ENCODE measurements at places on chromosomes 7 and 10.

- DNase-seq: no peak
Measured at GRCh38 chr7:110612680-110613079, 478.2 kb upstream of the LRRN3 start.

DNA sequence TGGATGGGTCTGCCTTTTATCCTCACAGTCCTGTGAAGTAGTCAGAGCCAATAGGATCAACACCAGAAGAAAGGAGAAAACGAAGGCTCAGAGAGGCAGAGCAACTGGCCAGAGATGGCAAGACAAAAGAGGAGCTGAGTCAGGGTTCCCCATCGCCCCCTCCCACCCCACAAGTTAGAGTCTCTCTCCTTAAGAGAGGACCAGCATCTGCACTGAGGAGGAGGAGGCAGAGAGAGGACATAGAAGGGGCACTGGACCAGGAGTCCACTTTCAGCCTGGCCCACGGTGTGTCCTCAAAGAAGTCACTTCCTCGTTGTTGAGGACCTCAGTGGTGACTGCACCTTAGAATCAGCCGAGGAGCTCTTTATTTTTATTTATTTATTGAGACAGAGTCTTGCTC, 11.6 kb downstream of the SPOCK2 start:
- DNase-seq: no peak

- no peak for DNase-seq
Measured at GRCh38 chr7:96685353-96685752, 24.3 kb downstream of the SEM1 start.

DNA sequence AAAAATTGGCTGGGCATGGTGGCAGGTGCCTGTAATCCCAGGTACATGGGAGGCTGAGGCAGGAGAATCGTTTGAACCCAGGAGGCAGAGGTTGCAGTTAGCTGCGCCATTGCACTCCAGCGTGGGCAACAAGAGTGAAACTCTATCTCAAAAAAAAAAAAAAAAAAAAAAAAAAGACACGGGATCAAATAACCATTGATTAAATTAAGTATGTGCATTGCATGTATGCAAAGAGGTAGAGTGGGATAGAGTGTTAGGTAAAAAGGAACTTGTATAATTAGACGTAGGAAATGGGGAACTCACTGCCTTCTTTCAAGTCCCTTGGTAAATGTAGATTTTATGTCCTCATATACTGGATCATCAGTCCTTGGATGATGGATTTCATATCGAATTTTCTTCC, 13.1 kb downstream of the VCL start:
- no peak for DNase-seq

GRCh38 chr10:3290550-3290949, 118.0 kb upstream of the PITRM1 start:
- DNase-seq: no peak

- DNase-seq: no peak
Measured at GRCh38 chr7:14197280-14197679, 207.8 kb upstream of the ETV1 start.

DNA sequence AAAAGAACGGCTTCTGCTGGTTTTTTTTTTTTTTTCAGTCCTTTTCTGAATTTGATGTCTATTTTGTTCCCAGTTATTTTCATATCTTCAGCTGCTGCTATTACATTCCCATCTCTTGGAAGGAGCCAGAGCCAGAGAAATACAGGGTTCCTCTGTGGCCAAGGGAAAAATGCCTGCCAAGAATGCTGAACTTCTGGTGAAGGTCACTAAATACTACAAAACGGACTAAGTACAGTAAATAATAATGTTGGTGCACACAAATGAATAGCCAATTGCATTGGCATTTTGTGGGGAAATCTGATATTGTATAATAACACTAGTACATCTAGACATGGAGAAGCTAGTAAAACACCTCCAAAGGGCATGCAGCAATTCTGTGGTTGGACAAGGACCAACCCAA, 56.3 kb upstream of the ZEB1 start:
- no peak for DNase-seq

DNA sequence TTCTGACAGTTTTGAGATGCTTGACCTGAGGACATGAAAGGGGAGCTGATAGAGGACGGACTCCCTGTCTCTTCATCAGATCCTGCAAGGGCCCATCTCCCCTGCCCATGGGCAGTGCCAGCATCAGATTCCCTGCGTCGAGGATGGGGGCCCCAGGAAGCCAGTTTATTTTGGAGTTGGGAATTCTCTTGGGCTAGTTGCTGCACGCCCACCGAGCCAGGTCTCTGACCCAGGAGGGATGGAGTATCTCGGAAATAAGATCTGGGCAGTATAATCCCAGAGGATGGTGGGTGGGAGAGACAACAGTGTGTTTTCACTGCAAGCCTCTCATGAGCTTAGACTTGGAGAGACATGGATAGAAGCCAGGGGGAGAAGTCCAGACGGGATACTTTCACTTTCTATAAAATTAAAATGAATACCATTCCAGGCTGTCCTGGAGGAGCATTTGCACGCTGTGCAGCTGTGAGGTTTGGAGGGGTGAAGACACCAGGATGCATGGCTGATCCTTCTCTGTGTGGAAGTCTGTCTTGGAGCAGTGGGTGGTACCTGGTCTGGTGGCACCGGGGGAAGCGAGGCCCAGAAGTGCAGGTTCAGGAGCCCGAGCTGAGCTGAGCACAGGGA, 25.8 kb downstream of the DOCK1 start:
- no peak for DNase-seq

GRCh38 chr10:3028441-3028840, 38.9 kb upstream of the PFKP start:
- no peak for DNase-seq

- no peak for DNase-seq
Measured at GRCh38 chr7:48875045-48875916, 49.1 kb upstream of the CDC14C start.

- DNase-seq: no peak
Measured at GRCh38 chr10:4254101-4254994, 469.3 kb upstream of the KLF6 start.

- DNase-seq: no peak
Measured at GRCh38 chr10:103254538-103255325, 9.0 kb downstream of the RPEL1 start.

DNA sequence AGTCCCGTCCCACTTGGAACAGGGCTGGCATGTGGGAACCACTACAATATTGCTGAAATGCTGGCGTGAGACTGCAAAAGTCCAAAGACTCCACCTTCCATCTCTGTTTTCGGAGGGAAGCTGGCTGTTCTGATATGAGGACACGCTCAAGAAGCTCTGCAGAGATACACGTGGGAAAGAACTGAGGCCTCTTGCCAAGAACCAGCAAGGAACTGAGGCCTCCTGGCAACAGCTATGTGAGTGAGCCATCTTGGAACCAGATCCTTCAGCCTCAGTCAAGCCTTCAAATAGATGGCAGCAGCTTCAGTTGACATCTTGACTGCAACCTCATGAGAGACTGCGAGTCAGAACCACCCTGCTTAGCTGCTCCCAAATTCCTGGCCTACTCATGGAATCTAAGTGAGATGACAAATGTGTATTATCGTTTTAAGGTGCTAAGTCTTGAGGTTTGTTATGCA, 30.8 kb downstream of the SGMS1 start:
- no peak for DNase-seq

DNA sequence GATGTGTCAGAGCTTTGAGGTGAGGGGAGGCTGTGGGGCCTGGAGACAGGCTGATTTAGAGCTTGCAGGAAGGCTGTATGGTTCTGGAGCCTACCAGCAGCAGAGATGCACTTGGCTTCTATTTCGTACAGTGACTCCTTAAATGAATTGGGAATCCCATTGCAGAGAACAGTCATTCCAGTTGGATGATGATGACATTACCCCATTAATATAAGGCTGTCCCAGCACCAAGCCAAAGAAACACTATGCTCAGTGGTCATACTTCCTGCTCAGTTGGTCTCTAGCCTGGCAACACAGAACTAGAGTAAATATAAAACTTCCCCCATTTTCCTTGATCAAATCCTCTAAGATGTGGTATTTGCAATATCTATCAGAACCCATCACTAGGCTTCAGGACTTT, 5.7 kb upstream of the CLEC5A start:
- no peak for DNase-seq

DNA sequence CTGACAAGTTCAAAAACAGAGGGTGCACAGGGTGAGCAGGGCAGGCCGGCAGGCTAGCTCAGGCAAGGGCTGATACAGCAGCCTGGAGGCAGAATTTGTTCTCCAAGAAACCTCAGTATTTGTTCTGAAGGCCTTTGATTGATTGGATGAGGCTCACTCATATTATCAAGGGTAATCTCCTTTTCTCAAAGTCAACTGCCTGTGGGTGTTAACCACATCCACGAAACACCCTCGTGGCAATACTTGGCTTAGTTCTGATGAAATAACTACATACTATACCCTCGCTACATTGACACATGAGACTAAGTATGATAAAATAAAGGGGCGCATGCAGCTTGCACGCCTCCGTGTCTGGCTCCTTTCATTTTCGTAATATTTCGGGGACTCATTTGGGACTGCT, 4.4 kb upstream of the PPP2R2D start:
- DNase-seq: no peak

- DNase-seq: no peak
Measured at GRCh38 chr10:96588060-96588554, 1.3 kb upstream of the TM9SF3 start.

- no peak for DNase-seq
Measured at GRCh38 chr10:45241865-45242520, 73.4 kb downstream of the OR13A1 start.

GRCh38 chr10:12741360-12741804, 260.1 kb downstream of the CCDC3 start:
- DNase-seq: no peak

- no peak for DNase-seq
Measured at GRCh38 chr7:5283421-5284303, 919 bp downstream of the SLC29A4 start.

GRCh38 chr10:89959433-89960110, 258.2 kb downstream of the KIF20B start:
- no peak for DNase-seq

GRCh38 chr7:116495736-116496135, 3.8 kb upstream of the CAV2 start:
- DNase-seq: no peak

DNA sequence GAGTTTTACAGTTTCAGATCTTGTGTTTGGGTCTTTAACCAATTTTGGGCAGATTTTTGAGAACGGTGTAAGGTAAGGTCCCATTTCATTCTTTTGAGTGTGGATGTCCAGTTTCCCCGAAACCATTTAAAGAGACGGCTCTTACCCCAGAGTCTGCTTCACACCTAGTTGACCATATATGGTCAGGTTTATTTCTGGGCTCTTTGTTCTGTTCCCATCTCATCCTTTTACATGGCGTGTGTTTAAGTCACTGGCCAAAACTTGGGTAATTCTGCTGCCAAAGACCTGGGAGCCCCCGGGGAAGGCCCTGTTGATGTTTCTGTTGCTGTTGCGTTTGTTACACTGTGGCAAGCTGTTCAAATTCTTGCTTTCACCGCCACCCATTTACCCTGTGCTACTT, 120.1 kb downstream of the PTPRN2 start:
- no peak for DNase-seq

- DNase-seq: no peak
Measured at GRCh38 chr7:28054531-28055160, 125.9 kb downstream of the JAZF1 start.

DNA sequence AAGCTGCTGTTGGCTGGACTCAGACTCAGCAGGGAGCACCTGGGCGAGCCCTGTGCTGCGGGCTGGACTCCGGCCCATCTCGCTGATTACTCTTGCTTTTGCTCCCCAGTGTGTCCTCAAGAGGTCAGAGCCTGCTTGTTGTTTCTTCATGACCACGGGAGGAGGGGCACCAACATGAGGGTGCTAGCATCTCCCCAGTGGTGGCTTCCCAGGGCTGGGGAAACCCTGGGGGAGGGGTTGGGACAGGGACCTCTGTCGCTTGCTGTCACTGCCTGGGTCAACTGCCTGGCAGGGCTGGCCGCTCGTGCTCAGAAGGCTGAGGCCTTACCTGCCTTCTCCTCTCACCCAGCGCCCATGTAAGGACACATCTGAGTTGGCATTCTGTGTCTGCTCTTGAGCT, 152.3 kb upstream of the SHH start:
- DNase-seq: no peak

GRCh38 chr7:116101704-116102103, 71.1 kb upstream of the TFEC start:
- no peak for DNase-seq

DNA sequence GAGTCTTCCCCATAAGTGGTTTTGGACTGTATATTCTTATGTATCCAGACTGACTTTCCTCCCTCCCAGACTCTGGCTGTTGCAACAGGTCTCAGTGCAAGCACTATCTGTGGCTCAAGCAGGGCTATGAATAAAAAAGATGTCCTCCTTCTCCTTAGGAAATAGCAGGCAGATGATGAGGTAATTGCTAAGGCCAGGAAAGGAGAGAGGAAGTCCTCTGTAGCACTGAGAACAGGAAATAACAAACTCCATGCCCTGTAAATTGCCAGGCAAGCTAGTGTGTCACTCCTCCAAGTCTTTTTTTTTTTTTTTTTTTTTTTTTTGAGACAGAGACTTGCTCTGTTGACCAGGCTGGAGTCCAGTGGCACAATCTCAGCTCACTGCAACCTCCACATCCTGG, 900.1 kb downstream of the TYW1 start:
- DNase-seq: no peak

- no peak for DNase-seq
Measured at GRCh38 chr7:137142376-137142775, 201.2 kb downstream of the PTN start.

- peak; percentile 6 for DNase-seq
Measured at GRCh38 chr10:34236931-34237330, 578.2 kb downstream of the PARD3 start.

DNA sequence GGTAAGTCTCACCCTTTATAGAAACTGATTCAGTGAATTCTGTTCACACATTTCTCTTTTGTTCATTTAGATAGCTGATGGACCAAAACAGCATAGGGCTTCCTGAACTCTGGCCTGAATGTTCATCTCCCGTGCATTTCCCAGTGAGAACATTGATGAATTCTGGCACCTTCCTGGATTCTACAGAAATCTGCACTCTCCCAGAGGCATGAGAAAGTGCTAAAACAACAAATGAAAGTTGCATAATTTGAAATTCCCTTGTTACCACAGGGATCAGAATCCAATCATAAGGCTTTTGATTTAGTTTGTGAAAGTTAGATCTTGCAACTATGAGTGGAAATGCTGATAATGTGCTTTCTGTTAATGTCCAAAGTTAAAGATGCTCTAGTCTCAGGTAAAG, 29.7 kb upstream of the SCIN start:
- no peak for DNase-seq

- DNase-seq: no peak
Measured at GRCh38 chr7:91408388-91409154, 144.3 kb downstream of the FZD1 start.

GRCh38 chr10:115977855-115978254, 295.2 kb downstream of the GFRA1 start:
- DNase-seq: no peak

DNA sequence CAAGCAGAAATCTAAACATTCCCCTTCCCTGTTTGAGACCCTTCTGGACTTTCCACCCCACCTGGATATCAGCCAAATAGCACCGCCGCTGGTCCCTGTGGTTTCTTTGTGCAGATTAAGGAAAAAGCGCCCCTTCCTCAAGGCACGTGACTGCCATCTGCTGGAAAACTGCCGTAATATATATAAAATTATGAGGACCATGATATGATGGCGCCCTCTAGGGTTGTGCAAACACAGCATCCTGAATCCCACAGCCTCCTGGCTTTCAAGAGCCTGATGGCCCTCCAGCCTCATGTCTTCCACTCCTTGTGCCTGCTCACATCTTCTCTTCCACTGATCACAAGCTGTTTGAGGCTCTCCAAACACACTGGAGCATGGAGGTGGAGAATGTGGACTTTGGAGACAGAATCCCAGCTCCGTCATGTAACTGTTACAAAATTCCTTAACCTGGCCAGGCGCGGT, 121.3 kb downstream of the MYL10 start:
- no peak for DNase-seq
